ENCODE measurements at places on chromosomes 6 and 20.

GRCh38 chr20:5217616-5218015 lies 90.8 kb downstream of the CDS2 start:
- DNase-seq = no peak

GRCh38 chr20:52983726-52984450 lies 11.7 kb downstream of the TSHZ2 start:
- no peak for DNase-seq

- DNase-seq = peak; percentile 38
Observed at GRCh38 chr20:47586649-47587294, 85.1 kb downstream of the NCOA3 start.

GRCh38 chr6:113819169-113819830 lies 37.8 kb upstream of the MARCKS start:
- no peak for DNase-seq

GRCh38 chr6:131173680-131174079 lies 38.4 kb downstream of the AKAP7 start:
- DNase-seq = no peak

DNA sequence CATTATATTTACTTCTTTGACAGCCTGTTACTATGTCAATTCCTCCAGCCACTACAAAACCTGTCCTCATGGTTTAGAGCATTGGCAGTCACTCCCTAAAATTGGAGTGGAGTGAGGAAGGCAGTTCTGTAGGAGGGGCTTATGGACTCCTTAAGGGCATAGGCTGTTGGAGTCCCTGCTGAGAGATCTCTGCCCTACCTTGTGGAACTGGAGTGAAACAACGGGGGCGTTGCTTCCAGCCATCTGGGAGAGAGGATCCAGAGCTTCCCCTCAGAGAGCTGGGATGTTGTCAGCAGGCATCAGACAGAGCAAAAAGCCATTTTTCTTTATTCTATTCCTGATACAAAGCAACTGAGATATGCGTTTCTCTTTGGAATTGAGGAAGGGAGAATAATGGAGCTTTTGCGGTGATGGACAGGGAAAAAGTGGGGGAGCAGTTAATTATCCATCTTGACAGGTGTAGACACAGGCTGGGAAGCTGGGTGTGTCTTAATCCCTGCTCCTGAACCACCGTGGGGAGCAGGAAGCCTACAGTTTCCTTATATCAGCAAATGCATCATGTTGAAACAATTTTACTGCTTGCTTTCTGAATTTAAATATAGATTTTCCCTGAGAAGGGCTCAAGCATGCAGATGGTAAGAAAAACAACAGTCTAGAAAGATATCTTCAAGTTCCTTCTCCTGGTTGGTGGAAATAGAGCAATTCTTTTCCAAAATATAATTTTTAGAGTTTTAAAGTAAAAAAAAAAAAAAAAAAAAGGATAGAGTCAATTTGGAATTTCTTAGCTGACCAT lies 402.5 kb downstream of the PLCB1 start:
- no peak for DNase-seq

DNA sequence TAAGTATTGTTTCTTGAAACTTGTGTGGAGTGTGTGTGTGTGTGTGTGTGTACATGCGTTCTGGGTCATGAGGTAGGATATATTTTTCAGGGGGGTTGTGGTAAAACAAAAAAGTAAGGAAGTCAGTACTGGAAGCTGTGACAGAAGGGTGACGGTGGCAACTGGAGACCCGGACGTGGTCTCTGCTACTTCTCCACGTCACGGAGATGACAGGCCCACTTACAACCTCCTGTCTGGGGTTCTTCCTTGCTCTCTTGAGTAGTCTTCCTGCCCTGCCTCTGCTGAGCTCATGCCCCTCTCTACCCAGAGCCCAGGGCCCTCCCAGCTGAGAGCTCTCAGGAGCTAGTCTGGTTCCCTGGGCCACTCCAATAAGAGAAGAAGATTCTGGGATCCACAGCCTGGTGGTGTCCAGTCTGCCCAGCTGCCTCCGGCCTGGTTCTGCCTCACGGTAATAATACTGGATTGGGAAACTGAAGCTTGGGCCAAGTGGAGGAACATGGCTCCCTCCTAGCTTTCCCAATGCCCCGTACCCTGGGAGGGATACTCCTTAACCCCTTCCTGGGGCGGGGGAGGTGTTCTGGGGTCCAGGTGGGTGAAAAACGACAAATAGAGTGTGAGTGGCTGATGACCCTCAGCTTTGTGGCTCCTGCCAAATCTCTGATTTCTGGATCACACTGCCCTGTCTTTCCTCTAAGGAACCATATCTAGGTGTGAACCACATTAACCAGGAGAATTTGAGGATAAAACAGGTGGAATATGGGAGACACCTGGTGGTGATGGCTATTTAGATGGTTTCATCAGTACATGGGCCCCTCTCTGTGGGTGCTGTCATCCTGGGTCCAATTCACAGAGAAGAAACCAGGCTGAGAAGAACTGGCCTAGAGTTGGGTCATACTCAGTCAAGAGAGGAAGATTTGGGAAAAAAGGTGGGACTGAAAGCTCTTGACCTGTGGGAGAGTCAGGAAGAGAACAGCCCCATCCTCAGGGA lies 27.2 kb downstream of the VEGFA start:
- no peak for DNase-seq

DNA sequence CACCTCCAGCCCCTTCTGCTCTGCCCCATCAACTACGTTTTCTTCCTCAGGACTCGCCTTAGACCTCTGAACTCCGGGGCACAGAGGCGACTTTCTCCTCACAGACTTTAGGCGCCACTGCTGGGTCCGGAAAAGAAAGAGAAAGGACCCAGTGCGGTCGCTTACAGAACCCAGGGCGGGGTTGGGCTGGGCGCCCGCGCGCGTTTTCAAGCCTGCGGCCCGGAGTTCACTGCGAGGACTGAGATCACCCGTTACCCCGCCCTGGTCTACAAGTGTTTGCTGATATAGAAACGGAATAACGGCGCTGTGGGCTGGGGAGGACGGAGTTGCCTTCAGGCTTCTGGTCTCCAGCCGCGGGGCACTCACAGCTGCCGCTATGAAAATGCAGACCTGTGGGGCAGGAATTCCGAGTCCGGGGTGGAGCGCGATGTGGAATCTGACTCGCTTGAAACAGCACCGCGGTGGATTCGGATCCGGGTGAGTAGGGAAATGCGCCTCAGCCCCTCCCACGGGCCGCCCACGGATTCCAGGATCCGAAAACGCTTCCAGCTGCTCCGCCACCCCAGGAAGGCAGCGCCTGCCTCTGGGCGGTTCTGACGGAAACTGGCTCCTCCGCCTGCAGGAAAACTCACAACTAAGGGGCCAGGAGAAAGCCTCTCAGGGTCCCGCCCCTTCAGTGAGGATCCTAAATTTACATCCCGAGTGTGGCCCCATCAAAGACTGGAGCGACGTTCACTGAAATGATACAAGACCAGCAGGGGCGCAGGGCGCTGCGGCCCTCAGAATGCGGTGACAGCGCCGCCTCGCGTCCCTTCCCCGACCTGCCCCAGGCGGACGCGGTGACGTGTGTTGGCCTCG lies 29.4 kb downstream of the HLA-F start:
- peak; percentile 90 for DNase-seq

- DNase-seq = peak; percentile 71
Observed at GRCh38 chr6:33276864-33277662, at the start of gene B3GALT4. TSS of gene B3GALT4 (plus strand) at chr6:33277123. CDS start at chr6:33277420, 297 bp downstream.

- DNase-seq = no peak
Observed at GRCh38 chr6:122859676-122860075, 70.6 kb downstream of the SMPDL3A start.

GRCh38 chr6:110039981-110040383 lies 61.9 kb downstream of the GPR6 start:
- no peak for DNase-seq

DNA sequence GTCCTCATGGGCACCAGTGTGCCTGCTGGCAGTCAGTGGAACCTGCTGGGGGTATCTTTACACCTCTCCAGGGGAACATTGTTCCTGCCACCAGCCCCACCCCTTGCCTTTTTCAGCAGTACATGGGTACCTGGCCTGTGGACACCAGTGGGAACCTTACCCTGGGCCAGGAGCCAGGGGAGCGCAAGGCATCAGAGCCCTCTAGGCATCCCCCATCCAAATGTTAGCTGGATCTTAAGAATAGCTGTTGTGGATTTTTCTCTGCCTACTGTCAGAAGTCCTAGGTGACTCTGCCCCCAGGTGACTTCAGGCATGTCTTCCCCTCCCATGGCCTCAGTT lies 38.8 kb upstream of the ID1 start:
- DNase-seq = no peak

DNA sequence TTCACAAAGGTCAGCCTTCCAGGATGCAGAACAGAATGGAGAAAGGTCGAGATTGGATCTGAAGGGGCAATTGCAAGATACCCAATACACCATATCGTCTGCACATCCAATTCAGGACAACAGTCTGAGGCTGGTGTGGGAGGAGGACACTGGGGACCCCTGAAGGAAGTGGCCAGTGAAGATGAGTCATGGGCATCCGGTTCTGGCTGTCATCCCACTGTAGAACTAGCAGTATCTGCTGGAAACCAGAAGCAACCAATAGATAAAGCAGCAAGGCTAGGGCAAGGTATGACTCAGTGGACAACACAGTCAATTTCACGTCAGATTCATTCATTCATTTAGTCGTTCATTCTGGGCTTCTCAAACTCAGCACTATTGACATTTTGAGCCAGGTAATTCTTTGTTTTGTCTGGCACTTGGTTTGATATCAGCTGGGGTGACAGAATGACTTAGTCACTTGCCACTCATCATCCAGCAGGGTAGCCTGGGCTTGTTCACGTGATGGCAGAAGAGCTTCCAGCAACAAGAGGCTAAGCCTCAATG lies 30.3 kb upstream of the SHLD1 start:
- no peak for DNase-seq

- no peak for DNase-seq
Observed at GRCh38 chr20:5767493-5768098, 17.4 kb downstream of the SHLD1 start.

GRCh38 chr20:38875175-38875993 lies 50.8 kb upstream of the FAM83D start:
- DNase-seq = no peak

DNA sequence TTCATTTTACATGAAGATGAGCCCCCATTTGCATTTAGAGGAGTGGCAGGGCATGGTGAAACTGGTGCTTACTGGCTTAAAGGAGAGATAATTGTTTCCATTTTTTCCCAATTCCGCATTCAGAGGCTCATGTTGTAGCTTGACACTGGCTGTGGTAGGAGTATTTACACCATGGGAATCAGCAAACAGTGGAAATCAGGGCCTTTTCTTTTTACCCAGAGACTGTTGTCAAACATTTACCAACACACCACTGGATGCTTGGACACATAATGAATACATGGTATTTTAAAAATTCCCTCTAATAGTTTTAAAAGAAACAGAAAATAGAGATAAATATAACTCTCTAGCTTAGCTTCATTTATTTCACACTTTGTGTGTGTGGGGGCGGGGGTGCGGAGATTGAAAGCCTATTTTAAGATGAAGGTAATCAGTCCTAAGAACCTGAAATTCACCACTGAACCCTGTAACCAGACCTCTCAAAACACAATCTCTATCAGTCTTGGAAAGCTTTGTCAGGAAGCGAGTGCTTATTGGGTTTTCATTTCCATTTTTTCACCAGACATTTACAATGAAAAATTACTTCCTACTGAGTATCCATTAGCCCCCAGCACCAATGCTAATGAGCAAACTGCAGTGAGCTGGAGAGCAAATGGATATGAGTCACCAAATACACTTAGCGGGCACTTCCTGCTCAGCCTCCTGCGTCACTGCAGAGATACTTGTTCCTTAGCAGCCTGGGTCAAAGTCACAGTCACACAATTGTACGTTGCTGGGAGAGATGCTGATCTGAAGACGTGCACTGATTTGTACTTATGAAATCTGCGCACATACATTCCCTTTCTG lies 532.0 kb downstream of the BCKDHB start:
- DNase-seq = peak; percentile 53

DNA sequence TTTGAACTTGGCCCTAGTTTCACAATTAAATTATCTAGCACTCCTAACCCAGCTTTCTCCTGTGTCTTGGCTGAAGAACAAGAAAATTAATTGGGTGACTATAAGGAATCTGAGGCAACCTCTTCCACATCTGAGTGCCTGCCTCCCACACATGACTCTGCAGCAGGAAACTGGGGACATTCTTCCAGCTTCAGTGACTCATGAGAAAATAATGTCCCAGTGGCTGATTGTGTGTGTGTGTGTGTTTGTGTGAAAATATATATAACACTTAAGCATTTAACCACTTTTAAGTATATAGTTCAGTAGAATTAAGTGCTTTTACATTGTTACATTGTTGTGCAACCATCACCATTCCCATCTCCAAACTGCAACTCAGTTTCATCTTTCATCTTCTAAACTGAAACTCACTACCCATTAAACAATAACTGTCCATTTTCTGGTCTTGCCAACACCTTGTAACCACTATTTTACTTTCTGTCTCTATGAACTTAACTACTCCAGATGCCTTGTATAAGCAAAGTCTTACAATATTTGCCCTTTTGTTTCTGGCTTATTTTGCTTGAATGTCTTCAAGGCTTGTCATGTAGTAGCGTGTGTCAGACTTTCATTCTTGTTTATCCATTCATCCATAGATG lies 8.7 kb downstream of the TRIM38 start:
- peak; percentile 20 for DNase-seq

DNA sequence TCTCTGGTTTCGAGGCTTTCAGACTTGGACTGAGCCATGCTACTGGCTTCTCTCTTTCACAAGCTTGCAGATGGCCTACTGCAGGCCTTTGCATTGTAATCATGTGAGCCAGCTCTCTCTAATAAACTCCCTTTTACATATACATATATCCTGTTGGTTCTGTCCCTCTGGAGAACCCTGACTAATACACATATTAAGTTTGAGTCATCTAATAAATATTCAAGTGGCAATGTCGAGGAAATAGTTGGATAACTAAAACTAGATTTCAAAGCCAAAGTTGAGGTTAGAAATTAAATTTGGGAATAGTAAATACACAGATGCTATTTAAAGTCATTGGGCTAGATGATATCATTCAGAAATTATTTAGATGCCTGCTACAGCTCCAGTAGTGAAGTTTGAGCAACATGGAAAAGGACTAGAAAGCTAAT lies 1343.4 kb downstream of the GRIK2 start:
- peak; percentile 5 for DNase-seq

DNA sequence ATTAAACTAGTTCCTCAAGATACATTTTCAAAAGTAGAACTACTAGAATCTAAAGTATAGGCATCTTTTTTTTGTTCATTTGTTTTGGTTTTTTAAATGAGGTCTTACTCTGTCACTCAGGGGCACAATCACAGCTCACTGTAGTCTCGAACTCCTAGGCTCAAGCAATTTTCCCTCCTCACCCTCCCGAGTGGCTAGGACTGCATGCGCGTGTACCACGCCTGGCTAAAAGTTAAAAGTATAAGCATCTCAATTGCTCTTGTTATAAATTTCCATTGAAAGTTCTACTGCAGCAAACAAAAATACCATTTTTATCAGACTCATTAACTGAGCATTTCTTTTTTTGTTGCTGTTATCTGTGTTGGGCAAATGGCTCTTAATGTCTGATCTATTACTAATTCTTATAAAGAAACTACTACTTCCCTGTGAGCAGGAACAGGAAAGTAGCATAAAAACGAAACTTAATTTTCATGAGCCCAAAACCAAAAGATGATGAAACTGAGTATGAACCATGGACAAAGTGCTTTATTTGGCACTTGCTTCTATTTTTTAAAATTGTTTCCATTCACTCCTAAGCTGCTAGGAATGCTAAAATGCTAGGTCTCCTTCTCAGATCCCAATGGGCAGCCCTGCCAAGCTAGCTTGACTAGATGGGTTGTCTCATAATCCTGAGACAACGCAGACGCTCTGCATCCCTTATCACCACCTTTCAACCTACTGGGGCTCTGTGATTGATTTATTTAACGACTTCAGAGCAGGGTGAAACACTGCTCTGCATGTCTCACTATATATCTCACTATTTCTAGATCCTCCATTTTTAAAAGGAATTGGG lies 36.9 kb downstream of the TRPC4AP start:
- DNase-seq = no peak

All from skin of body (tissue), 3 donors.